ENCODE measurements at places on chromosomes 7 and 10. TPM values are rescaled to one million over a fixed set of nuclear protein-coding genes. Genes with fewer than 3 reads are reported as not detected.

GRCh38 chr10:68684413-68684812, 36.6 kb upstream of the CCAR1 start:
- DNase-seq: no peak

DNA sequence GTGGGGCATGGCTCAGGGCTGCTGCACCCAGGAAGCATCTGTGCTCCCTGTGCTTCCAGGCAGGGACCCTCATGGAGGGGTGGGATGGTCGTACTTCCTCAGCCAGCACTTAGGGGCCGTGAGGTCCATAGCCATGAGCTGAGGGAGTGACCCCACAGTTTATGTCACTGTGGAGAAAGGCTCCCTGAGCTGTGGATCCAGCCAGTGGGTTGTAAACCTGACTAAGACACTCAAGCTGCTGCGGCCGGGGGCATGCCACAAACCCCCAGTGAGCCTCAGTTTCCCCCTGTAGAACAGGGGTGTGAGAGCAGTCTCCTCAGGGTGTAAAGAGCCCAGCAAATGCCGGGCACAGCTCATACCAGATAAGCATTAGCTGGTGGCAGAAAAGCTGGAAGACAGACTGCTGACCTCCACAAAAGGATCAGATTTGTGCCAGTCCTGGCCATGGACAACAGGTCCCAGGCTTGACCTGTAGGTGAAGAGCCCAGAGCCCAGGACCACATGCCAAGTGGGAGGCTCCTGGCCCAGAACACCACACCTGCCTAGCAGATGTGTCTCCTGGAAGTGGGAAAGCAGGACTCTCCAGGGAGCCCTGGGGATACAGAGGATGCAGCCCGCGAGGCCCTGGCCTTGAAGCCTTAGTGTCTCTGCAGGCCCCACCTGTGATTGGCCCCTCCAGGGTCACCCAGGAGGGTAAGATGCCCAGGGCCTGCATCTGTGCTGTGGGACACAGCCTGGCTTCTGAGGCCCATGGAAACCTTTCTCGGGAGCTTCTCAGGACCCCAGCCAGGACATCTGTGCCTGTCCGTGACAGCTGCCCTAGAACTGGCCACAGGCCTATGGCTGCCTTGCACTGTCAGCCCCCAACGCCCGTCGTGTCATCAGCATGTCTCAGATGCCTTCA, 78.1 kb upstream of the RET start:
- DNase-seq: no peak

Gene SLC18A3
- total RNA-seq: not detected

Gene C7orf57
- total RNA-seq: 3.2 TPM

Gene FAM25G
- not detected for total RNA-seq

Gene RARRES2
- total RNA-seq: 1.1 TPM

Gene GHRHR
- total RNA-seq: not detected

Gene TPK1
- 3.3 TPM for total RNA-seq

Gene CACNA2D1
- total RNA-seq: 9.8 TPM

Gene ERVW-1
- not detected for total RNA-seq

All from Panc1 (cell line).